KG1 (cell line): ENCODE measurements at places on chromosomes 1 and 21.

- DNase-seq, result no peak
These were observed 405.1 kb downstream of the VAV3 start for GRCh38 chr1:107559881-107560280.

DNA sequence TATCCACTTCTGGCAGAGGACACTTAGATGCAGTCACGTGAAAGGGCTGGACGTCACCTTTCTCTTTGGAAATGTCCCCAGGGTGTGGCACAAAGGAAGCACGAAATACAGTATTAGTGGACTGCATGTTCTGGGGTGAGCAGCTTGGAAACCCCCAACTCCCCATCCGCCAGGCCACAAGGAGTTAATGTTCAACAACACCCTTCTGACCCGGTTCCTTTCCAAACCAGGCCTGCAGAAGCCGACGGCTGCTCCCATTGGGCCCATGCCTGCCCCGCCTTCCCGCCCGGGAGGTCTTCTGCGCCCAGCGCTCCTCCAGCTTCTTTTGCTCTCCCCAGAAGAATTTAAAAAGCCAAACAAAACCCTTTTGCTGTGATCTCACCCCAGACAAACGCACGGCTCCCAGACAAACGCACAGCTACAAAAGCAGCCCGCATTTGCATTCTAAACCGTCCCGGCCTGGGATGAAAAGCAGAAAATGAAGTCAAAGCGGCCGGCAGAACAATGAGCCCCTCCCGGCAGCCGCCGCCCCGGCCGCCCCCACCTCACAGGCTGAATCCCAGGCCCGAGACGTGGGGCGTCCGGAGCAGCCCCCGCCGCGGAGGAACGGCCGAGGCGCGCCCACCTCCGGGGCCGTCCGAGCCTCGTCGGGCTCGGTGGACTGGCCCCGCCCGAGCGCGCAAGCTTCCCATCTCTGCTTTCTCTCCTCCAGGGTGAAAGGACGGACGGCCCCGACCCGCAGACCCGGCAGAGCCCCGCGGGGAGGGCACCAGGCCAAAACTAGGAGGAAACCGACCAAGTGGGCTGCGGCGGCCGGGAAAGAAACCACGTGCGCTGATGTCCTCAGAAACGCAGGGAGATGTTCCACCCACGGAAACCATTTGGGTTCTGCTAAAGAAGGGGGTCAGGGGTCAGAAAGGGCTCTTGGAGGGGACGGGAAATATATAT lies 101.9 kb downstream of the PLPP3 start:
- no peak for DNase-seq

DNA sequence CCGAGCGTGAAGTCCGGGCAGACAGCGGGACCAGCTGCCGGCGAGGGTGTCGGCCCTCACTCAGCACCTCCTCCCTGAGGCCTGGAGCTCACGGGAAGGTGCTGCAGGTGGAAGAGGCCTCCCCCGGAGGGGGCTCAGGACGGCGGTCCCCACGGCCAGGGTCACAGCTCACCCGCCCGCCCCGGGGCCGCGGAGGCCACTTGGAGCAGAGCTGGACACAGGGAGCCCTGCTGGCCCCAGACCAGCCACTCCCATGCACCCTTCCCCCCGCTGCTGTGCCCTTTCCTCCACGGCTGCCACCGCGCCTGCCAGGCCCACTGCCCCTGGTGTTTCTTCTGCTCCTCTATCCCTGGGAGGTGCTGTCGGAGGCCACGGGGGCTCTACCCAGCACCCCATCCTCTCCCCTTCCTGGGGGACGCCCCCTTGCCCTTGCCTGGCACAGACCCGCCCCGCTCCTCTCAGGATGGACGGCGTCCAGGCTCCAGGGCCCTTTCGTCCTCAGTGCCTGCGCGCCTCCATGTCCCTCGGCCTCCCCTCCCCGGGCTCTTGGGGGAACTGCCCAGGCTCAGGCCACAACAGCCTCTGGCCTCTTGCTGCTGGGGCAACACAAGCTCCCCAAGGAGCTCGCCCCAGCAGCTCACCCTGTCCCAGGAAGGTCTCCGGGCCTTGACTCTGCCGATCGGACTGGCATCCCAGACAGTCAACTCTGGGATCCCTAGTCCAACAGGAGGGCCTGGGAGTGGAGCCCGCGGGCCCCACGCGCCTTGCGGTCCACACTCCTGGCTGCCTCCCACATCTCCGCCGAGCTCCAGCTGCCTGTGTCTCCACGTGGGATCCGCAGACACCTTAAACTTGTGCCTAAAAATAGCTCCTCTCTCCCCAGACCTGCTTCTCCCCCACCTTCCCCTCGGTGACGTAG lies 4.1 kb downstream of the TMEM240 start:
- no peak for DNase-seq

DNA sequence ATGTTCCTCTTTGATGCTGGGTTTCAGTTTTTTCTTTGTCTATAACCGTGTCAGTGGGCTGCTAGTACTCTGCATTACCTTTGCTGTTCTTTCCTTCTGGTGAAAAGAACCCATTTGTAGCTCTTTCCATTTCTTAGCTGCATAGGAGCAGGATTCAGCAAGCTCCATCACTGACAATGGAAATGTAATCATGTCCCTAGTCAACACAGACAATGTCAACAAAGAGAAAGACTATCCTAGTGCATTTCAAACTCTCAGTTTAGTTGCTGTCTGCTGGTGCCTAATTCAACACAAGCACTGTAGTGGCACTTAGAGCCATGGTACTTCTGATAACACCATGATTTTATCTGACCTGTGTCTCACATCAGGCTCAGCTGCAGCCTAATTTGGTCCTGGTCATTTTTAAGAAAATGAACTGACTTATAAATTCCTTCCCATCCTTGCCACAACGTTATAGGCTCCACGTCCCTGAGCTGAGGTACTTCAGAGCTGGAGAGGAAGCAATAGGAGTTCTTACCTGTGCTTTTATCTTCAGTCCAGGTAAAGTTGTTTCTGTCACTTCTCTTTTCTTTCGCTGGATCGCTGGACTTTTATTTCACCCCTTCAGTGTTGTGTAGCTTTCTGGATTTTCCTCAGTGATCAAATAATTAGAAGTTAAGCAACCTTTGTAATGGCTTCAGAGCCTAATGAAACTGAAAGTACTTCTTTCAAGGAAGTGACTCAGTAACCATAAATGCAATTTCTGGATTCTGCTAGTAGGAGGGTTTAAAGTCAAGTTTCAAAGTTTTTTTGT lies at the start of gene GBP3:
Gene GBP3 (minus strand): TSS at position 700 of the 793 bp plus-strand sequence. CDS start 2,145 bp downstream, outside the sequence.
- peak; percentile 60 for DNase-seq

- no peak for DNase-seq
These were observed 43.8 kb upstream of the LBR start for GRCh38 chr1:225471453-225472301.

GRCh38 chr1:3070644-3071564 lies 1.9 kb downstream of the PRDM16 start:
- DNase-seq, result no peak

DNA sequence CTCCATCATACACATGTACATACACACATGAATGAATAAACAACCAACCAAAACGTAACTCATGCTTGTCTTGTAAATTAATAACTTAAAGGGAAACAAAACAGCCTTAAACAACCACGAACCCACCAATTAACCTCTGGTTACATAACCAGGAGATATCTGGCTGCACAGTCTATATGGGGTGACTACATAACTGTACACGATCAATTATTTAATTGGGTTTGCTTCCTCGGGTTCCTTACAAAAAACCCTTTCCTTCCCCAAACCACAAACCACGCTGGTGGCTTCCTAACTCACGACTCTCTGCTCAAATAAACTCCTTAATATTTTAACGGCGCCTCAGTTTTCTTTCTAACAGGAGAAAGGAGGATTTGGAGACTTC lies 744 bp downstream of the ZNF670 start:
- no peak for DNase-seq

DNA sequence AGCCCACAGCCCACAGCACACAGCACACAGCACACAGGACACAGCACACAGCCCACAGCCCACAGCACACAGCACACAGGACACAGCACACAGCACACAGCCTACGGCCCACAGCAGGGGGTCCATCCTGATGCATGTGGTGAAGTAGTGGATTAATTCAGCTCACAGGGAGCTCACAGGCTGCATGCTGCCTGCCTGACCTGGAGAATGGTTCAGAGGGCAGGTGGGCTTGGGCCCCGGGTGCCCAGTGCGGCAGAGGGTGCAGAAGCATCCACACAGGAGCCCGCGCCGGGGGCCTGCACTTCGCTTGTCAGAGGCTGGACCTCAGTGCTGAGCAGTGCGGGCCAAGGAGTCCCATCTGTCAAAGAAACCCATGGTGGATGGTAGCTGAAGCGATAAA lies 21.1 kb upstream of the AJAP1 start:
- DNase-seq, result no peak

GRCh38 chr1:231866392-231867331 lies 240.1 kb downstream of the DISC1 start:
- peak; percentile 52 for DNase-seq

- no peak for DNase-seq
These were observed 122.8 kb upstream of the IVNS1ABP start for GRCh38 chr1:185439727-185440415.

- DNase-seq, result no peak
These were observed 9.1 kb upstream of the ATAD3B start for GRCh38 chr1:1462318-1462966.

DNA sequence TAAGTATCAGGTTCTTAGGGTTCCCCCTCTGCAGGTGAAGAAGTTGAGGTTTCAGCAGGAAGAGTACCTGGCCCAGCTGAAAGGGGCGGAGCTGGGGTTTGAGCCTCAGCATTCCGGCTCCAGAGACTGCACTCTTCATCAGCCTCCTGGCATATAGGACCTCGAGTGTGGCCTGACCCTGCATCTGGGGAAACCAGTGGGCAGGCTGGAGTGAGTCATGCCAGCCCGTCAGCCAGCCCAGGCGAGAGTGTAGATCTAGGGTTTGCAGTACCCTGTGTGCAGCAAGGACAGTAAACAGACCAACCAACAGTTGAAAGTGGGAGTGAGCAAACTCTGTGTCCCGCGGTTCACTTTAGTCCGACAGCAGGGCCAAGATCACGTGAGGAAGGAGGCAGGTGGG lies 14.1 kb downstream of the MFSD2A start:
- DNase-seq, result no peak

DNA sequence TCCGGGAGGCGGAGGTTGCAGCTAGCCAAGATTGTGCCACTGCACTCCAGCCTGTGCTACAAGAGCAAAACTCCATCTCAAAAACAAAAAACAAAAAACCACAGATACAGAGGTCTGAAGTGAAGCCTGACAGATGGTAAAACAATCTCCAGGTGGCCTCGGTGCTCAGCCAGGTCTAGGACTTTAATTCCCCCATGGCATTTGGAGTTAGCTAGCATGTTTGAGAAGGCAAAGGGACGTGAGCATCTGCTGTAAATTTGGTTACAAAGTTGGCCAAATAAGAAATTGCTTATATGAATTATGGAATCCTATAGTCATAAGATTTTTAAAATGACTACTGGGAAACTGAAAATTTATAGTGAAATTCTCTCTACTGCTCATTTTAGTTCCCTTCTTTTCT lies 98.3 kb upstream of the FMN2 start:
- no peak for DNase-seq

DNA sequence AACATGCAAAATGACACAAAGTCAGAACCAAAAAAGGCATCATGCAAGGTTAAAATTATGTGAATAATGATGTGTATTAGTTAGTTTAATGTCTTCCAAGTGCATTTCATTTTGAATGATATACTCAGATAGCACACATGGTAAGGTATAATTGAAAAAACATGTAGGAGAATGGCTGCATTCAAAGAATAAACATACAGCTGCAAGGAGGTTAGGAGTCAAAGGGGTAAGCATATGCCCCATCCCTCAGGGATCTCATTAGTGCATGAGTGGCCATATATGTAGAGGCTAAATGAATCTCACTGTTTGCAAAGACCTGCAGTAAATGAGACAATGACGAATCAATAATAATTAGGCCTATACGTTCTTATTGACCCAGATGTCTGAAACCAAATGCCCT lies 179.7 kb upstream of the HOOK1 start:
- DNase-seq, result no peak

- DNase-seq, result no peak
These were observed 54.7 kb upstream of the DNAH14 start for GRCh38 chr1:224874775-224875174.

- no peak for DNase-seq
These were observed 6.7 kb upstream of the SLC9A1 start for GRCh38 chr1:27161594-27161993.

DNA sequence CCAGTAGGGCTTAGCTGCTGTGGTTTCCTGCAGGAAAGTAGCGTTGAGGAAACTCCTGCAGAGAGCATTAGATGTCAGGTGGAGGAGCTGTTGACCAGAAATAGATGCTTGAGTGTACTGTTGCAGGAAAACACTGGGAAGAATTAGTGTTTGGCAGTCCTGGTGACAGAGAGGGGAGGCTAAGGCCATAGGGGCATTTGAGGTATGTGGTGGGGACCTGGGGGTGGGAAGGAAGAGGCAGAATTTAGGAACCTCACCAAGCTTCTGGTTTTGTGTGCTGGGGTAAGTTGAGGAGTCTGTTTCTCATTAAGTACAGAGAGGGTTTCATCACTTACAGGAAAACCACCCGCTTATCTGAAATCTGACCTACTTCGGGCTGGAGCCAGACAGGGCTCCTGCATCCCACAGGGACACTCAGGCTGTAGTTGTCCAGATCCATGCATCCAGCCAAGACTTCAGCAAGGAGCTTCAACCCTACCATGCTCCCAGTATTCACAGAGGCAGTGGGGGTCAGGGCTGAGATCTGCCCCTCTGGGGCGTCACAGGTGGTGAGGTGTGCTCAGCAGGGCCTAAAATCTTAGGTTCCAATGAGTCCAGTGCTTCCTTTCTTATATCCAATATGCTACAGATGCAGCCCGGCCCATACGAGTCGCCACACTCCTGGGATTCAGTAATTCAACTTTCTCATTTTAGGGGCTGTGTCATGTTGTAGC lies 15.1 kb downstream of the SH2D2A start:
- no peak for DNase-seq

GRCh38 chr21:17159697-17160096 lies 353.1 kb upstream of the CXADR start:
- no peak for DNase-seq

DNA sequence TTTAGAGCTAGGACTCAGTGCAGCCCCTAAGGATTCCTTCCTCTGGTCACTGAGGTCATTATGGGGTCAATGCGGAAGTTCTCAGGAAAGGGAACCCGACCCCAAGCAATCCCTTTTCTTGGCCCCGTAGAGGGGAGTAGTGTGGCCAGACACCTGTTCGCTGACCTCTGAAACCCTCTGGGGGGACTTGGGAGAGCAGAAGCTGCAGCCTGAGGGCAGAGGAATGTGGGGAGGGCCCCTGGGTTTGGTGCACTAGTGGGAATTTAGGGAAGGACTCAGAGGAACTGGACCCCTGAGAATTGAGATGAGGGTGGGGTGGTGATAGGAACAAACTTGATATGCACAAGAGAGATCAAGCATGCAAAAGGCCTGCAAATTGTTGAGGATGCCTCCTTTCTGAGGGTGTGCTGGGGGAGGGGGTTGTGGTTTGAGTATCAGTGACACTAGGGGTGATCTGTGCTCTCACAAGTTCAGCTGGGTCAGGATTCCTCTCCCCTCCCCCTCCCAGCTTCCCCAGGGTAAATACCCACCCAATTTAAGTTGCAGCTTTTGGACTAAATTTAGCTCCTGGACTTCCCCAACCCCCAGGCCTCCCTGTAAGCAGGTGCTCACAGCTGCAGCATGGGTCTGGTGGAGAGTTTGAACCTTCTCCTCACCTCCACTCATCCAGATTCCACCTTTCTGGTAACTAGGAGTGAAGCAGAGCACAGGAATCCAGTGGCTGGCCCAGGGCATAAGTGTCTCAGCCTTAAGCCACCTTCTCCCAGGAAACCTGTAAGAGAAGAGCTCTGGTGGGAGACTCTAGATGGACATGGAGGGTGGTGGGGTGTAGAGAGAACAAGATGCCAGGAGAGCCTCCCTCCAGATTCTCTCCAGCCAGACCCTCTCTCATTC lies 13.5 kb downstream of the ADAMTSL4 start:
- peak; percentile 20 for DNase-seq

GRCh38 chr1:246450611-246451251 lies 56.3 kb downstream of the SMYD3 start:
- DNase-seq, result no peak

- peak; percentile 17 for DNase-seq
These were observed 3.6 kb upstream of the CYB561D1 start for GRCh38 chr1:109490029-109490933.
